GM06990 (cell line): ENCODE measurements at places on chromosomes 6 and 20.

DNA sequence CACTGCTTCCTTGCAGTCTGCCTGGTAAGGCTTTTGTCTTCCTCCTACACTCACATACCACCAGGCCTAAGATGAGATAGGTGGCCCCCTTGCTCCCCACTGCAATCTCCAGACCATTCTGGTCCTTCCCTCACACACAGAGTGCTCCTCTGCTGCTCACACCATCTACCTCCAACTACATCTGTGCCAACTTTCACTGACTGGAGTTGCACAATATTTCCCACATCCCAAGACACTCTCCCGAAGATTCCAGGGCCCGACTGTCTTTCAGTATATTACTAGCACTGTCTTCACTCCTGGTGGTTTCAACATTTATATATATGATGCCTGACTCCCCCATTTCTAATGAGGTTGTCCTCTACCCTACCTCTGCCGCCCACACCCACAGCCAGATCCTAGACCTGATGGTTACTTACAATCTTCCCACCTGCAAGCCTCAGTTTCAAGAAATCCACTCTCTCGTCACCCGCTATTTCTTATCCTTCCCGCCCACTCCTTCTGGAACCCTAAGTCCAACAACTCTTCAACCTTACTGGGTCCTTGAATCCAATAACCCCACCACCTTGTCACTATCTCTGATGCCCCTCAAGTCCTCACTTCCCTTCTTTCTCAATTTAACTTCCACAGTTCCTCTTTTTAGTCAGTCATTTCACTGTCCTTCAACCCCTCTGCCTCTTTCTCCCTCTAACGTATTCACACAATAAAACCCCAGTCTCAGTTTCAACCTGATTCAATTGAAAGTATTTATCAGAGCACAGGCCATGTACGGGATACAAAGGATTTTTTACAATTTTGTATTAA lies 21.6 kb downstream of the RALGAPA2 start:
- no peak for DNase-seq

- DNase-seq, result no peak
Observed at GRCh38 chr20:47326658-47327268, 29.7 kb downstream of the ZMYND8 start.

- no peak for DNase-seq
Observed at GRCh38 chr6:92011681-92012245, 1407.6 kb downstream of the EPHA7 start.

GRCh38 chr6:24117021-24117420 lies 9.0 kb upstream of the NRSN1 start:
- DNase-seq, result no peak

GRCh38 chr6:90545448-90545847 lies 41.4 kb downstream of the MAP3K7 start:
- DNase-seq, result no peak

DNA sequence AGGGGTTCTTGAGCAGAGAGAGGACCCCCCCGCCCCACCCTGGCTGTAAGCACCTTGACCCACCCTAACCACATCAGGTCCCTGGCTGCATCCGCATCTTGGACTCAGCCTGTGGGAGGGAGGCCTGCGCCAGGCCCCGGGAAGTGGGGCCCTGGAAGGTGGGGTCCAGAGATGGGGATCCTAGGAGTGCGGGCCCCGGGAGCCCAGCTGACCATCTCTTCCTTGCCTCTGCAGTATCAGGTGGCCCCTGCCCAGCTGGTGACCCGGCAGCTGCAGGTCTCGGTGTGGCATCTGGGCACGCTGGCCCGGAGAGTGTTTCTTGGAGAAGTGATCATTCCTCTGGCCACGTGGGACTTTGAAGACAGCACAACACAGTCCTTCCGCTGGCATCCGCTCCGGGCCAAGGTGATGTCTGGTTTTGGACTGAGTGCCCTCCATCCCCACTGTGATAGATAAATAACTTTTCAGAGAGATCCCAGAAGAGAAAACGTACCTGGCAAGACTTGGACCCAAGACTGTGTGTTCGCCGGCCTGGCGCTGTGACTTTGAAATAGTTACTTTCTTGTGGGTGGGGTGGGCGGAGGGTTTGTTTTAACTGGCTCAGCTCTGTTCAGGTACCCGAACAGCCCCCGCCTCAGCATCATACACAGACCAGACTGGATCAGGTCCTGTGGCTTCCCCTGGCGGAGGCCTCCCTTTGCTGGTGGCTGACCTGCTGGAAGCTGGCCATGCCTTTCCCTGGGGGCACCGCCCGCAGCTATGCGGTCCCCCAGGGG lies 62.0 kb downstream of the EZR start:
- DNase-seq, result no peak

DNA sequence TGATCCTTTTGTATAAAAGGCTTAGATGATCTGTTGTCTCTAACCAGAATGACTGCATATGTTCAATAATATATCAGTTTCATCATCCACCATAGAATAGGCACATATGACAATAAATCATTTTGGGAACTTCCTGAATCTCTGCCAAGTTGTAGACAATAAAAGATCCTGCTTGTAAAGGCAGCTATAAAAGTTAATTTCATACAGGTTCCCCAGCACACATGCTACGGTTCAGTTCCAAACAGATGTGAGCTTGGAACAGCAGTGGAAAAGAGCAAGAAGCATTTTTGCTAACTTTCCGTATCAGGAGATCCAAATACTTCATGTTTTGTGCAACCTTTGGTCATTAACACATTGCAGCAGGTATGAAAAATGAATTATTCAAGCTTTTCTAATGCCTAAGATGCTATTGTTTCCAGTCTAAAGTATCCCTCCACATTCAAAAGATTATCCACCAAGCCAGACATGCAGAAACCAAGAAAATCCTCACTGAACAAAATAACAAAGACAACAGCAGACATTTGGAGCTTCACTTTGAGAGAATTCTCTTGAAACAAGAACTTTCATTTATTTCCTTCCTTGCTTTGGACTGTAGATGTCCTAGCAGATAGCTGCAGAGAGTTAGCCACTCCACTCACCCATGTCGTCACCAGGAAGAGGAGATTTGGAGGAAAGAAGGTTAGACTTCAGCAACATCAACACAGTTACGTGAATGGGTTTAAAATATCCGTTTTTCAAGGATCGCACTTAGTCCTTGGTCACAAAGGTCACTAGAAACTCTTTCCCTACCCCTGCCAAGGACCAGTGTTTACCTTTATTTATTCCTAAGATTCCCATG lies 453.5 kb upstream of the JARID2 start:
- DNase-seq, result no peak

GRCh38 chr6:43708860-43709653 lies 21.5 kb upstream of the MRPS18A start:
- no peak for DNase-seq

GRCh38 chr6:143110572-143110971 lies 49.9 kb downstream of the AIG1 start:
- no peak for DNase-seq

GRCh38 chr6:141744194-141744925 lies 388.4 kb upstream of the GJE1 start:
- DNase-seq, result no peak
